Inflammatory macrophage treated with lipopolysaccharide for 1 hour (primary cell): ENCODE measurements at places on chromosomes 6 and 20.

- DNase-seq, result peak; percentile 50
These were observed 77.7 kb upstream of the OLIG3 start for GRCh38 chr6:137571854-137572253.

GRCh38 chr20:5402903-5403531, 86.3 kb upstream of the PROKR2 start:
- DNase-seq, result peak; percentile 7

DNA sequence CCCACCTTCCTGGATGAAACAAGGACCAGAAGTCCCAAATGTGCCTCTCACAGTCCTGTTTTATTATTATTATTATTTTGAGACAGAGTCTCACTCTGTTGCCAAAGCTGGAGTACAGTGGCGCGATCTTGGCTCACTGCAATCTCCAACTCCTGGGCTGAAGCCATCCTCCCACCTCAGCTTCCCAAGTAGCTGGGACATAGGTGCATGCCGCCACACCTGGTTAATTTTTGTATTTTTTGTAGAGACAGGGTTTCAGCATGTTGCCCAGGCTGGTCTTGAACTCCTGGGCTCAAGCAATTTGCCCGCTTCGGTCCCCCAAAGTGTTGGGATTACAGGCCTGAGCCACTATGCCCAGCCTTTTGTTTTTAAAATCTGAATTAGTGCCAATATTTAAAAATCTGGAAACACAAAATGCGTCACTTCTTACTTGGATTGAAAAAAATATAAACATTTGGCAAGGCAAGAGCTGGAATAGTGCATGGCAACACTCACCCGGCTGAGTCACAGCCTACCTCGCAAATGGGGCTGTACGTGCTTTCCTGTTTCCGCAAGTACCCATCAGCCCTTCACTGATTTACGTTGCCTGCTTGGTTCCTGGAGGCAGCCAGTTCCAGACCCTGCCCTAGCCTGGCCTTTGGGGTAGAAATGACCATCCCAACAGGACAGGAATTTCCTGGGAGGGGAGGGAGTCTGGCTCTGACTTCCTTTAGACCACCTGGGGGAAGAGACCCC, 6.3 kb downstream of the SDCBP2 start:
- DNase-seq, result peak; percentile 37

DNA sequence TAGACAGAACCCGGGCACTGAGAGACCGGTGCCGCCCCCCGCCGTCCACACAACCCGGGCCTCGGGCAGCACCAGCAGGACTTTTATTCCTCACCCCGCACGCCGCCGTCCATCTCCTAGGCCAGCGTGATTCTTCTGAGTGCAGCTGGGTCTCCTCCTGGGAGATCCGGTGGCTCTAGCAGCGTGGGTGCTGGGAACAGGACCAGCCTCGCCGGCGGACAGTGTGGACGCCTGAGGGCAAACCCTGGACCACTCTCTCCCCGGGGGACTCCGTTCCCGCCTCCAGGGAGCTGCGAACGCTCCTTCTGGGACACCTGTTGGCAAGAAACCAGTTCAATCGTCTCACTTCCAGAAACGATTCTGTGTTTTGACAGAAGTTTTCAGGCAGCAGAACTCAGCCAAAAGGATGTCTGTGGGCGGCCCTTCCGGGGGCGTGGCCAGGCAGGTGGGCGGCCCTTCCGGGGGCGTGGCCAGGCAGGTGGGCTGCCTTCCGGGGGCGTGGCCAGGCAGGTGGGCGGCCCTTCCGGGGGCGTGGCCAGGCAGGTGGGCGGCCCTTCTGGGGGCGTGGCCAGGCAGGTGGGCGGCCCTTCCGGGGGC, 130.7 kb downstream of the DLL1 start:
- no peak for DNase-seq

DNA sequence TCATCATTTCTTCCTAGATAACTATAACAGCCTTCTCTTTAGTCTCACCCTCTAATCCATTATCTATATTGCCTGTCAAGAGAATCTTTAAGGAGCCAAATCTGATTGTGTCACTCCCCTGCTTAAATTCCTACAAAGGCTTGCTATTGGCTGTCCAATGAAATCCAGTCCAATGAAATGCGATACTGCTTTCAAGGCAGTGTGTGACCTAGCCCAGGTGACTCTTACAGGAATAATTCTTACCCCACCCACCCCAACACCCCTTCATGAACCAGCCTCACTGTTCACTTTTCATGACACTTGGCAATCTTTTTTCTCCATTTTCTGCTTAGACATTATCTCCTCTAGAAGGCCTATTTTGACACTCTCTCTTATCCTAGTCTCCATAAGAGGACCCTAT, 163.3 kb upstream of the MARCKS start:
- DNase-seq, result no peak

DNA sequence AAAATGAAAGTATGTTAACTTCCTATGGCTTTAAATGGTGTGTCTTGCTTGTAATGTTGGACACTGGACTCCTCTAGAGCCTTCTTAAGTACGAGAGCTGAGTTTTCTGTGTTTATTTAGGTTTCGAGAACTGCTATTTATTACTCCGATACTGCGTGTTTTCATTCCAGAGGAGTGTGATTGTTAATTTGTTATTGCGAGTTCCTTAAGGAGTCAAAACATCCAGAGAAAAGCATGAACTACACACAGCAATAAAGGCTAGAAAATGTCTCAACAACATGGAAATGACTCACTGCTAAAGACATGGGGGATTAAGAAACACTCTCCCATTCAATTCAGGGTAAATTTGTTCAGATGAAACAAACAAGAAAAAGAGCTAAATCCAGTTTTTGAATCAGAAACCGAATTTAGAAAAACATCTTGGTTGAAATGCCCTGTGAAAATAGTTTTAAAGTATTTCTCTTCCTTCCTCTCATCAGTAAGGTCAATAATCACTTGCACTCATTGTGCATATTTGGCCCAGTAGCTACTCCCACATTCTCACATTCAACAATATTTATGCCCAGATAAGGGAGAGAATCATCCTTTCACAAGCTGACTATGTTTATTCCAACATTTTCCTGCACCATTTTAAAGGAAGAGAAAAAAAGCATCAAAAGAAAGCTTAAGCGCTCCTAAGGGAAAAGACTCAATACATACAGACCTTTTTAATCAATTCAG, 36.0 kb downstream of the ATXN1 start:
- DNase-seq, result peak; percentile 73

- DNase-seq, result no peak
These were observed 49.9 kb downstream of the CLIC5 start for GRCh38 chr6:45965792-45966191.

- no peak for DNase-seq
These were observed 68.7 kb downstream of the FILIP1 start for GRCh38 chr6:75424618-75425548.
